Fibroblast of villous mesenchyme (primary cell): ENCODE measurements at places on chromosomes 2 and 18. TPM values are rescaled to one million over a fixed set of nuclear protein-coding genes. Genes with fewer than 3 reads are reported as not detected.

MARS2 gene
- total RNA-seq, result 3.9 and 5.2 TPM in 2 replicates

USP37 gene
- 18.0 and 21.2 TPM in 2 replicates for total RNA-seq

WIPF1 gene
- 13.0 and 15.1 TPM in 2 replicates for total RNA-seq

STEAP3 gene
- total RNA-seq, result 14.5 and 17.7 TPM in 2 replicates

CFC1 gene
- not detected in 2 replicates for total RNA-seq

MGAT4A gene
- under 0.01 TPM in 1 of 2 replicates, not detected in the other for total RNA-seq

GKN1 gene
- total RNA-seq, result under 0.01 and 0.32 TPM in 2 replicates

CCDC150 gene
- total RNA-seq, result 8.7 and 13.0 TPM in 2 replicates

EVX2 gene
- total RNA-seq, result under 0.01 TPM in 1 of 2 replicates, not detected in the other

STPG4 gene
- total RNA-seq, result 0.64 and 2.2 TPM in 2 replicates

DNA sequence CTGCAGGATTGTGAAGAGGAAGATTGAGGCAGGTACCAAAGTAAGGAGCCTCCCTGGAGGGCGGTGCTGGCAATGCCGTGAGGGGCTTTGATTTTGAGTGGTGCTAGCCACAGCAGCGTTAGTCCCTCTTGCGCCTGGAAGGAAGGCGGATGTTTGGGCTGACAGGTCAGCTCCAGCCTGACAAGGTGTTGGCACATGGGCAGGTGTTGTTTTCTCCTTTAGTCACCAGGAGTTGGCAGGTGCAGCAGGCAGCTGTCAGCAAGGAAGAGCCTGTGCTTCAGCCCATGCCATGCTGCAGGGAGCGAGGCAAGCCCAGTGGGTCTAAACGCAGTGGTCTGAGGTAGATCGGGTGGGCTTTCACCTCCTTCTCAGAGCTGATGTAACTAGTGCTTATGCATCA, 8.5 kb downstream of the SEC11C start:
- DNase-seq, result no peak

DNA sequence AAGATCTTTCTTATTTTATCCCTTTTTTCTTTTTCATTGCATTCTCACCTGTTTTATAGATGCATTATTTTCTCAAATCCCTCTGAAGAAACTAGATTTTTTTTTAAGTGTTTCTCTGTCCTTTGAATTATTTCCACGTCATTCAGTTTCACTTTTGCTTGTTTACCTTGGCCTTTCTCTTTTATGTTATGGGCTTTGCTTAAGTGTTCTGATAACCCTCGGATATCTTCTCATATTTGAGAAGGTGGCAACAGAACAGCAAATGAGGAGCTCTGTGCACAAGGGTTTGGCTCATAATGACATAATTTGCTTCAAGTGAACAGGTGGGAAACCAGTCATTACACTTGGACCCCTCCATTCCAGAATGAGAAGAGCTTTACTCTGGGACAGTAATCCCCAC, 111.9 kb downstream of the C1D start:
- DNase-seq, result no peak

DNA sequence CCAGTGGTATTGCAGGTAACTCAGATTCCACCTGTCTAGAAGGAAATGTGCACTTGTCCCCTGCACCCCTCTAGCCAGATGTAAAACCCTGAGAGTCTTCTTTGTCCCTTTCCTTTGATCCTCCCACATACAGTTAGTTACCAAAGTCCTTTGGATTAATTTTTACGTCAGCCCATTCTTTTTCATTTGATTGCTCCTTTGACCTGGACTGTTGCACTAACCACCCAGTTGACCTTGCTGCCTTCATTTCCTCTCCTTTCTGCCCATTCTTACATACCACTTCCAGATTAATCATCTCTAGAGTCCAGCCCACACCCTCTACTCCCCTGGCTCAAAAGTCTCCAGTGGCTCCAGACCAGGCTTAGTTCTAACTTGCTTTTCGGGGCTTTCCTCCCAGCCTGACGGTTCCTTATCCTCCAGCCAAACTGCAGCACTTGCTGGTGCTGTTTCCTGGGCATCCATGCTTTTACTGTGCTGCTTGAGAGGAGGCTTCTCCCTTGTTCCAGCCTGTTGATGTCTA, 99.3 kb downstream of the SPTBN1 start:
- no peak for DNase-seq

- peak; percentile 44 for DNase-seq
These were observed 348.6 kb downstream of the DLGAP1 start for GRCh38 chr18:4106407-4107033.

- peak; percentile 44 for DNase-seq
These were observed 310.9 kb upstream of the COL3A1 start for GRCh38 chr2:188663301-188663700.

DNA sequence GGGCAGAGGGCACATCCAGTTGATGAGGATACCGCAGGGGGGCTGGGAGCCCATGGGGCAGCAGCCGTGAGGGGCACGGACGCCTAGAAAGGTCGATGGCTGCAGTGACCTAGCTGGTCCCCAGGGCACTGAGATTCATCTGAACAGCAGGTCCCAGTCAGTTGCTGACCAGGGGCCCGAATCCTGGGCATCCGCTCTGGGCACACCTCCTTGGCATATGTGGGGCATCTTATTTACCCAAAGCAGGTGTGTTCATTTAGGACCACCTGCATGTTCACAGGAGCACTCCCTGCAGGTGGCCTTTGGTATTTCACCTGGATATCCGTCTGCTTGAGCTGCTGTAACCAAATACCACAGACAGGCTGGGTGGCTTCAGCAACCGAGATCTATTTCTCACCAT, 72.0 kb upstream of the ODC1 start:
- no peak for DNase-seq

GRCh38 chr2:51000849-51001617, 30.9 kb downstream of the NRXN1 start:
- no peak for DNase-seq

DNA sequence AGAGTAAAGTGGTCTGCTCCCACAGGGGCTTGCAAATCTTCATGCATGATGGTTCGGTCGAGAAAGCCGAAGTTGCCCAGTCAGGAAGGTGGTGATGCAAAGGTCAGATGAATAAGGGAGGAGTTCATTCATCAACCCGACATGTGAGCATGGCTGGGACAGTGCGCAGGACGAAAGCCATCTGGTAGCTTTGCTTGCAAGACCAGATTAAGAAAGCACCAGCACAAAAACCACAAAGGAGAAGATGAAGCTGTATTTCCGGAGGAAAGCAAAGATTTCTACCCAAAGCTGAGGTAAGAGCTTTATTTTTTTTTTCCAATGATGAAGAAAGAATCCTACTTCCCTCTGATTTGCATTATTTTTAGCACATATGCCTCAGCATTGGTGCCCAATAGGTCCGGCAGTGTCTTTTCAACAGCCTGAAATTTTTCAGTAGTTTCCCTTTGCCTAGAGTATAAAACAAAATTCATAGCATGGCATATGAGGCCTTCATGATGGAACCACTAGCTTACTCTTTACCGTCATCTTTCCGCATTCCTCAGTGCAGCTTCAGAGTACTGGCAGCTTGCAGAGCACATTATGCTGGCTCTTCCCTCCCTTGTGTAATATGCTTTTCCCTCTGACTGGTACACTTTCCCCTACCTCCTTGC, 112.0 kb upstream of the THOC1 start:
- peak; percentile 39 for DNase-seq

- DNase-seq, result no peak
These were observed 40.2 kb upstream of the MCFD2 start for GRCh38 chr2:46955764-46956163.

GRCh38 chr2:69054431-69054830, 41.5 kb downstream of the ANTXR1 start:
- peak; percentile 45 for DNase-seq

- no peak for DNase-seq
These were observed 160.7 kb downstream of the IKZF2 start for GRCh38 chr2:212990697-212991096.

DNA sequence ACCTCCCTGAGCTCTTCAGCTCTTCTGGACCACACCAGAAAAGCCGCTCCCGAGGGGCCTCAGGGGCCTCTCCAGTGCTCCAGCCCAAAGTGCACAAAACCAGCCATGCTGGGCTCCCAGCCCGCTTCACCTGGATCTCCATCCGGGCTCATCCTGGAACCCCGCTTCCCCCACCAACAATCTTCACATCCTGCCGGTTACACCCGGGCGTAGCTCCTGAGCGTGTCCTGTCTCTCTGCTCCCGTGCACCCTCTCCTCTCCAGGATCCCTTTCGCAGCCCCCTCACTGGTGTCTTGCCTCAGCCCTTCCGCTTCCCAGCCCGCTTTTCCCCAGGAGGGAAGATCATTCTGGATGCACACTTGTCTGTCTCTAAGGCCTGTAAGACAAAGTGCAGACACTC, 123.7 kb upstream of the GLI2 start:
- DNase-seq, result no peak

DNA sequence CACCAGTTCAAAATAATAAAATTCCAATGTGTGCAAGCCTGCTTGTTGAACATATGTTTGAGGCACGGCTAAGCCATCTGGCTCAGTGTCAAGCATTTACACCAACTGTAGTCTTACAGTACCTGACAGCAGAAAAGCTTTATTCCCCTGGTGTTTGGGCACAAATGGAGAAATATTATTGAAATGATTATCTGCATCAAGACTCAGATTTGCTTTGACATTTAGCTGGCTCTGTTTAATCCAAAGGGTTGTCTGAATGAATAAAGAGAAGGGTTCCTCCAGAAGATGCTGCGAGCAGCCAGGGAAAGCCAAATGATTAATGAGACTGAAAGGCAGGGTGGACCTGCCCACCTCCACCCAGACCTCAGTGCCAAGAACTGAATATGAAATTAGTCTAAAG, 393.2 kb upstream of the GALNT5 start:
- no peak for DNase-seq

DNA sequence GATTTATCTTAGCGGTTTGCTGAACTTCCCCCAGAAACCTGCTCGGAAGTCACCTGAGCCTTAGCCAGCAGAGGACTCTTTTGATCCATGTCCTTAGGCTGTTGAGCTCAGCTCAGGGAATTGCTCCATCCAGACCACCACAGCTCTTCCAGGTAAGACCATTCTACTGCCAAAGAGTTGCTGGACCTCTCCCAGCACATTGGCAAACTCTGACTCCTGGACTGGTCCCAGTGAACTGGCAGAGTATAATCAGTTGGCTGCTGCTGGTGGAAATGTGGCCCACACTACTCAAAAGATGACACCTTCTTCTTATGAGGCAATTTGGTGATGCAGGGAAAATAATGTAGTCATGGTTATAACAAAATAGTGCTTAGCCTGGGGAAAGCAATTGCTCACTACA, 308.8 kb upstream of the FIGN start:
- DNase-seq, result no peak

- no peak for DNase-seq
These were observed 47.5 kb downstream of the KDM3A start for GRCh38 chr2:86488561-86489250.

- DNase-seq, result no peak
These were observed 321.5 kb upstream of the HNRNPA3 start for GRCh38 chr2:176891105-176891504.

DNA sequence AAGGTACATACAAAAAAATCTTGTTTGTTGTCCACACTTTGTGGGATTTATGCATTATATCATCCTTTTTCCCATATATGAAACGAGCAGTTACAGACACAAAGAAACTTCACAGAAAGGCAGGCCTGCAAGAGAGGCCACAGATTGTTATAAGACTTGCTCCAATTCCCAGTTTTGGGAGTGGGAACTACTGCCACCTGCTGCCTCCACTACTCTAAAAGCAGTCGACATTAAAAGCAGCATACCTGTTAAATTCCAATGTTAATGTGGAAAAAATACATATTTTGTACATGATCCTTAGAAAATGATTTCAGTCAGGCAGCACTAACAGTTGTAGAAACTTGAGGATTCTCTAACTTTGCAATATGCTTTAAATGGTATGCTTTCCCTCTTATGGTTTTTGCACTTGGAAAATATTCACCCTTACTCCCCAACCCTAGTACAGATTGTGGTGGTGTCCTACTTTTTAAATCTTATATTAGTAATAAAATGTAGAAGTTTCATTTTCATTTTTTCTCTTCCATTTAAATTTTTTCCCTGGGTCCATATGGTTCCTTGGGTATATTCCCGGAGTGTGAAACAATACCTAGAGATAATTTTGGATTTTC, 37.9 kb downstream of the SLC38A11 start:
- DNase-seq, result peak; percentile 58

DNA sequence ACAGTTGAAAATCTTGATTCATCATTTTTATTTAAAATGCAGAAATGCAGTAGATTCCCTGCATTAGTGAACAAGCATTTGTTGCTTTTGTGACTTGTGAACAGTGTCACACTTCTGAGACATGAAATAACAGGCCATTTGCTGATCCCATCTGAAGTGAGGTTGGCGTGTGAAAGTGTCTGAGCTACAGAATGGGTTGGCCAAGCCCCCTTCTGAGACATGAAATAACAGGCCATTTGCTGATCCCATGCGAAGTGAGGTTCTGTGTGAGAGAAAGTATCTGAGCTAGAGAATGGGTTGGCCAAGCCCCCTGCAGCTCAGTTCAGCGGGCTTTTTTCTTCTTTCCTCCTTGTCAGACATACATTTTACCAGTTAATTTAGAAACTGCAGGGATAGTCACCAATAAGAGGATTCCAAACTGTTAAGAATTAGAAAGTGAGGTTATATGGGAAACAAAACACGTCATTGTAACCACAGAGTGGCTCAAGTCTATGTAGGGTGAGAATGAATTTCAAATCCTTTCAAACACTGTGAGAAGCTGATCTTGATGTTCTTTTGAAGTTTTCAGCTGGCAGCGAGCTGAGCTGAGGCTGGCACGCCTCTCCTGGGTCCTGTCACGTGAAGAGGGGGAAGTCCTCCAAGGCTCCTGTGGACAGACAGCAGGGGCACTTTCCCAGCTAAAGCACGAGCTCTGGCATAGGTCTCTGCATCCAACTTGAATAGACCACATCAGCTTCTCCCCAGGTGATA, 339.2 kb upstream of the SALL3 start:
- DNase-seq, result no peak

- no peak for DNase-seq
These were observed 9.3 kb upstream of the ARMC9 start for GRCh38 chr2:231189171-231189530.

GRCh38 chr2:23636426-23636825, 251.4 kb downstream of the KLHL29 start:
- DNase-seq, result peak; percentile 19

- DNase-seq, result no peak
These were observed 19.4 kb upstream of the CYP1B1 start for GRCh38 chr2:38095079-38095995.

- DNase-seq, result peak; percentile 82
These were observed 8.2 kb downstream of the LCLAT1 start for GRCh38 chr2:30455114-30455738.

GRCh38 chr2:134348760-134349159, 94.9 kb downstream of the MGAT5 start:
- peak; percentile 49 for DNase-seq

- DNase-seq, result peak; percentile 34
These were observed 142.9 kb upstream of the FIGN start for GRCh38 chr2:163878718-163879117.
